ENCODE measurements at places on chromosomes 7 and 10.

- DNase-seq, result no peak
Measured at GRCh38 chr10:121597504-121598262, 561 bp downstream of the FGFR2 start.

GRCh38 chr10:125095228-125095627, 65.1 kb downstream of the CTBP2 start:
- no peak for DNase-seq

DNA sequence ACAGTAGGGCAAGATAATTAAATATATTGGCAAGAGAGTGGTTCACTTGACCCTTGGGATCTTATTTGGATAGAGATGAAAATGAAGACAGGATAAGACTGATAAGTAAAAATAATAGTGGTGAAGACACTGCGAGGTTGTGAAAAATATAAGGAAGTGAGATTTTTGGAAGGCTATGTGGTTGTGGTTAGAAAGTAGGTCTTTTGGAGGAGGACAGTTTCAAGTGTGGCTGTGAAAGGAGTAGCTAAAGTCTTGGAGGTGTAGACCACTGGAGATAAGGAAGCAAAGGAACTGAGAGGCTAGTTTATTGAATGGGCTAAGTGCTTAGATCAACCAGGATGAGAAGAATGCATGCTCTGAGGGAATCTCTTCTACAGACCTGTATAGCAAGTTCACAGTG, 11.2 kb downstream of the MIOS start:
- no peak for DNase-seq

- DNase-seq, result no peak
Measured at GRCh38 chr7:91151916-91152315, 112.3 kb upstream of the FZD1 start.

DNA sequence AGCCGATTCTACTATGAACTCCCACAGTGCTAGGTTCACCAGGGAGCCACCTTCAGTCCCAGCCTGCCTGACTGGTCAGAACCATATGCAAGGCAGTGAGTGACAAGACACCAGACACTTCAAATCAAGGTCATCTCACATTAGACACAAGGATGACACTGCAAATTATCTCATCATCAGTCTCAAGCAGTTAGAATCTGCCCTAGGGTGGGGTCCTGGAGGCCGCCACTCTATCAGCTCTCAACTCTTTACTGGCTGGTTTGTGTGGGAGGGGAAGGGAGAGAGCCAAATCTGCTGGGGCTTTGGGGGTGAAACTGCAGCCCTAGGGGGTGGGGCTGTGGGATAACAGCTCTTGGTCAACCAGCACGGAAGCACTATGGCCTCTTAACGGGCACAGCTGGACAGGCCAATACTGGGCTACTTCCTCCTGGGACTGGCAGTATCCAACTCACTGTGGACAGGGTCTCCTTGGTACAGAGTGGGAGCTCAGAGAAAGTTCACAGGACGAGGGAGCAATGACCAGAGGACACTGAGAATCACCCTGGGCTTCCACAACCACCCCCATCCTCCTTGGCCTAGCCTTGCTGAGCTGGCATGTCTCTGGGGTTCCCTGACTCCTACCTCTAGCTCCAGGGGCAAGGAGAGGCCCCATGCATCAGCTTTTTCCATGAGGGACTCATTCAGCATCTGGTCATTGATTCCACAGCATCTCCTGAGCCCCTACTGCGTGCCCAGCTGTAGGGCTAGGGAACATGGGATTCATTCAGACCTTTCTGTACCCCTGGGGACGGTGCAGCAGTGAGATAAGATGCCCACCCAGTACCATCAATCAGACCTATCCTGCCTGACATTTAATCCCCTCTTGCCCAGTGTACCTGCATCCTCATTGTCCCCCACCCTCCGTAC, 5.4 kb downstream of the GPRIN2 start:
- DNase-seq, result no peak

- no peak for DNase-seq
Measured at GRCh38 chr7:101519324-101520023, 109.6 kb downstream of the MYL10 start.

DNA sequence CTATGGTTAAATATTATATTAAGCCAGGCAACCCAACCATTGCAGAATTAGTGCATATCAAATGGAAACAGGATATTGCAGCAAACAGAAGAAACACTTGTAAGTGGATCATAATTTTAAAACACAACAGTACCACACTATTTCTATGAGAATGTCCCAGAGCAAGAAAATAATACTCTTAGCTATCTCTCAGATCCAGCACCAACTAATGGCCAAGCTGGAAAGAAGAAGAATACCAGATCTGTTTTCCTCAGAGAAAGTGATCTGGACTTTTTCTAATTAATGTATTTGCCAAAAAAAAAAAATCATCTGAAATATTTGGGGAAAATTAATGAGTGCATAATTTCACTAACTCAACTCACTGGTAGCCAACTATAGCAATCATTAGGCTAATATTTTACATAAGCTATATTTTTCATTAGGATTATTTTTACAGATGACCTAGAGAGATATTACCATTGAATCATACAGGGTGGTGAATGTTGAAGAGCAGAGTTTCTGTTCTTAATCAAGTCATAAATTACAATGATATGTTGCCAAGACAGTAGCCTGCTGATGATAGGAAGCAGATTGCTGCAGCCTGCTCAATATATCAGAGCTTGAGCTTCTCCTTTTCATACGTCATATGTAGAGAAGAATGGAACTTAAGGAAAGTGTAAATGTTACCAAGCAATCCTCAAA, 995.4 kb upstream of the LRRN3 start:
- no peak for DNase-seq

DNA sequence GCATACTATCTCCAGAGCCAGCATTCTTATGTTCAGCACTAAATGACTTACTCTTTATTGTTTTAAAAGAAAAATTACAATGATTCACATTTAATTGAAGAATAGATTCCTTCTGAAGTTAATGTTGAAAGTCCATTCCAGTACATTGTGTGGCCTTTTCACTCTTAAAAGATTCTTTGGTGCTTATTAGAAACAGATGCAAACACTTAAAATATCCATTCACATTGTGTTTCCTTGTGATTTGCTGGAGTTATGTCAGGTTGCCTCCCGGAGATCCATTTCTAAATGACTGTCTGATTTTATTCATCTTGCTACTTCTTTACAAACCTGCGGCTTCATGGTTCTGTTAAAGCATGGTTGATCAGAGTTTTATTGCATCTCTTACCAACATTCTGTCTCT, 152.8 kb downstream of the FOXP2 start:
- no peak for DNase-seq

- peak; percentile 79 for DNase-seq
Measured at GRCh38 chr10:1048349-1048731, 579 bp downstream of the IDI1 start.

GRCh38 chr10:92068900-92069299, 145.3 kb downstream of the BTAF1 start:
- no peak for DNase-seq

- no peak for DNase-seq
Measured at GRCh38 chr7:26151096-26151495, 902 bp upstream of the NFE2L3 start.

Data from stimulated activated CD4-positive, alpha-beta T cell treated with anti-CD3 and anti-CD28 coated beads, Interleukin-4, amount 100 ng/mL, for 4 hours (primary cell).